ENCODE measurements at places on chromosomes 5 and 9.

- no peak for DNase-seq
These were observed 18.2 kb downstream of the GLIS3 start for GRCh38 chr9:4281676-4282075.

DNA sequence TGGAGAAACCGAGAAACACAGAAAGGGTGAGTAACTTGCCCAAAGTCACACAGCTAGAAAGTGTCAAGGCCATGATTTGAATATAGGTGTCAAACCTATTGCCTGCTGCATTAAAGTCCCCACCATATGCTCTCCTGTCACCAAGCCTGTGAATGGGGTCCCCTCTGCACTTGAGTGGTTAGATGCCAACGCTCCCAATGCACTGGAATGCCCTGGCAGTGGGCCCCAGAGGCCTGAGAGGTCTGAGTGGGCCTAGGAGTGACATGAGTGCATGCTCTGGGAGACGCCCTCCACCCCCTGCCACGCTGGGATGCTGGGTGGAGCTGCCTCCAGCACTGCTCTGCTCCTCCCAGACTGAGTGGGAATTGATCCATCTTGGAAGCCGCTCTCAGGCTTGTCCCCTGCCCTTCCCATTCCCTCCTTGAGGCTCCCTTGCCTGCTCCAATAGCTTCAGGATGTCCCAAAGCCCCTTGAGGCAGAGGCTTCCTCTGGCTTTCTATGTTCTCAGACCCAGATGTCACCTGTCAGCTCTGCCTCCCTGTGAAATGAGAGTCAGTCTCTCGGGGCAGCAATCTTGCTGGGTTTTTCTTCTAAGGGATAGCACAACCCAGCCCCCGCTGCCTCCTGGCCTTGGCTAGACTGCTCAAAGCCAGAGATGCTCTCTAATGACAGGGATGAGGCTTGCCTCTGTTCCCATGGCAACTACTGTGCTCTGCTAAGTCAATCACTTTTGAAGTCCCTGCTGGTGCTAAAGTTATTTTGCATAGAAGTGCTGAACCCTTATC lies 6.6 kb upstream of the ARSI start:
- DNase-seq = no peak

DNA sequence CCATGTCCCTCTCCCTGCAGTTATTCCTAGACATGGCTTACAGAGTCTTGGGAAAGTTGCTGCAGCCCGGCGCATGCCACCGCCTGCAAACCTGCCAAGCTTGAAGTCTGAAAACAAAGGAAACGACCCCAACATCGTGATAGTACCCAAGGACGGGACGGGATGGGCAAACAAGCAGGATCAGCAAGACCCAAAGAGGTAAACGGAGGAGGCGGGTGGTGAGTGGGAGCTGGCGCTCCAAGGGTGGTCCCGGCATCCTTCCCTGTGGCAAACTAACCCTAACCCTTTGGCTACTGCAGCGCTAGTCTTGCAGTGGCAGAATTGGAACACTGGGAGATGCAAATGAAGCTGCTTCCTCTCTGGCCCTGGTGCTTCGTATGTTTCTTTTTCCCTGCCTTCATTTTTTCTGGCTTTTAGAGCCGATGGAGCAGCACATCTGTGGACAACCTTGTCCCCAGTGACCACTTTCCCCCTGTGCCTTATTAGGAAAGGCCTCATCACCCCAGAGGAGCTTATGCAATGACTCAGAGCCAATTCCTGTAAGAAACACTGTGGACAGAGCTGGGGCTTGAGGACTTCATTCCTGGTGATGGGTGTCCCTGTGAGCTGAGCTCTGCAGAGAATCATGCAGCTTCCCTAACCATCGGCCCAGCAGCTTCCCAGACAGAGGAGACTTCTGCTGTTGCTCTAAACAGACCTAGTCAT lies 38.9 kb downstream of the PRRC2B start:
- DNase-seq = peak; percentile 79

GRCh38 chr5:144566747-144567420 lies 396.2 kb downstream of the KCTD16 start:
- no peak for DNase-seq

Data from fibroblast of gingiva (primary cell).